ENCODE measurements at places on chromosomes 2 and 18. TPM values are rescaled to one million over a fixed set of nuclear protein-coding genes. Genes with fewer than 3 reads are reported as not detected.
A peak's percentile ranks its signal among the peaks of the same experiment; 100 is the strongest.

- no peaks in the 10 kb centered on the region for H3K27me3 ChIP-seq
- no peaks in the 10 kb centered on the region for H3K4me1 ChIP-seq
- H3K27ac ChIP-seq: no peak within 1 kb of the TSS
- H3K4me3 ChIP-seq: no peak within 1 kb of the TSS
- DNase-seq: no peak
- no peaks in the 10 kb centered on the region for H3K36me3 ChIP-seq
Observed at GRCh38 chr2:203706403-203706802, at the start of gene CD28. CD28 (plus strand) TSS chr2:203706639; CDS start chr2:203706697, 58 bp downstream.

DNA sequence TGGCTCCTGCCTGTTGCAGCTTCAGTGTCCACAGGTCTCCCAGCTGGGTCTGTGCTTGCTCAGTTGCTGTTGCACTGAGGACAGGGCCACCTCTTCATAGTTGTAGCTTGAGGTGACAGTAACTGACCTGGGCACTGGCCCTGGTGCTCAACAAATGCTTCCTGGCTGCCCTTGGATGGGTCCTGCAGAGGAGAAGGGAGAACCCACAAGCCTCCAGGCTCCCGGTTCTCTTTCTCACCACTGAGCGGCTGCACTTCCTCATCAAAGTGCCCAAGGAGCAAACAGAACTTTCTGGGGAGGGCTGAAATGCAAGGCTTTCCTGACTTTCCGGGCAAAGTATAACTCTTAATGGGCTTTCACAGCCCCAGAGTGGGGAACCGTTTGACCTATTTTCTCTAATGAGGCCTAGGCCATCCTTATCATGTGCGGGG lies 38.7 kb downstream of the LCT start:
- H3K27ac ChIP-seq: no peak overlapping the region
- no peak for DNase-seq
- no peaks in the 10 kb centered on the region for H3K36me3 ChIP-seq

RAD51AP2 gene
- total RNA-seq: not detected

DNA sequence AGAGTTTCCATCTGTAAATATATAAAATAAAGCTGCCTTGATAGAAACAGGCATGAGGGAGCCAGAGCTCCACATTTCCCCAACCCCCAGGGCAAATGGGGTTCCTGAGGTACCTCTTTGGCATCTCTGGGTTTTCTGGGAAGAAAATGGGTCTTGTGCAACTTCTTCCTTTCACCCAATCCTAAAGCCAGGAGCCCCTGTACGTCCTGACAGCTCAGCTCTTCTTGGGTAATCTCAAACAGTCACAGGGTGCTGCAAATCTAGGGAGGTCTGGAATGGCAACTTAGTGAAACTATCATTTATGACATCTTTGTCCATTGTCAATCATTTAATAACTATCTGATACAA lies 36.6 kb upstream of the STAT1 start:
- no peak for DNase-seq
- H3K27me3 ChIP-seq: no peaks in the 10 kb centered on the region
- no peak overlapping the region for H3K4me3 ChIP-seq
- no peaks in the 10 kb centered on the region for H3K36me3 ChIP-seq

KCNJ13 gene
- total RNA-seq: not detected

STK16 gene
- 12.1 TPM for total RNA-seq

DNA sequence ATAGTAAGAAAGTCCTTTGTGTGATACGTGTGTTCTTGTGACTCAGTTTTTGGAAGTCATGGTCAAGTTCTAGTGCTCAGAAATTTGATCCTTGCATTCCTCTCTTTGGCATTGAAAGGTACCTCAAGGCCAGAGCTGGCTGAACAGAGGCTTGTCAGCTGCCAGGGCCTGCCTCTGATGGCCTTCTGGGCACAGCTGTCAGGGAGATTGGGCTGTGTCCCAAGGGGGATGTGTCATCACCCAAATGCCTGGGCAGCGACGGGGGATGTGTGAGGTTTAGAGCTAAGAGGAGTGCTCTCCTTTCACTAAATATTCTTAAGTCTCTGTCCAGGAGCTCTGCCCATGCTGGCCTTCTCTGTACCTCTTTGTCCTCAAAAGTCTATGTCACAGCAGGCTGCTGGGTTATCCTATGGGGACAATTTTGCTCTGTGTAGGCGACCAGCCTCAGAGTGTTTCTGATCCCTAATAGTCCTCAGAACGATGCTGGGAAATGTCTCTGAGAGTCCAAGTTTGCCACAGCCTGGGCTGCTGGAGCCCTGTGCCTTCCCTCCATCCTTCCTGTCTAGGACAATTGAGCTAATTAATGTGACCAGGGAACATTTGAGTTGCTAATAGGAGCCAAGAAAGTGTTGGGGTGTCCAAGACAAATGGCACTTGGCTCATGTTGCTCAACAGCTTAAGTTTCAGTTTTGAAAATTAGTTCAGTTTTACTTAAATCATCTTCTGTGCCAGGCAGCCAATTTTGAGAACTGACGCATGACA lies 115.4 kb upstream of the ZNF521 start:
- no peaks in the 10 kb centered on the region for H3K27me3 ChIP-seq
- H3K36me3 ChIP-seq: no peaks in the 10 kb centered on the region
- H3K4me1 ChIP-seq: peaks cover 15% of the 10 kb centered on the region
- DNase-seq: no peak
- H3K4me3 ChIP-seq: no peak overlapping the region
- H3K27ac ChIP-seq: no peak overlapping the region

DNA sequence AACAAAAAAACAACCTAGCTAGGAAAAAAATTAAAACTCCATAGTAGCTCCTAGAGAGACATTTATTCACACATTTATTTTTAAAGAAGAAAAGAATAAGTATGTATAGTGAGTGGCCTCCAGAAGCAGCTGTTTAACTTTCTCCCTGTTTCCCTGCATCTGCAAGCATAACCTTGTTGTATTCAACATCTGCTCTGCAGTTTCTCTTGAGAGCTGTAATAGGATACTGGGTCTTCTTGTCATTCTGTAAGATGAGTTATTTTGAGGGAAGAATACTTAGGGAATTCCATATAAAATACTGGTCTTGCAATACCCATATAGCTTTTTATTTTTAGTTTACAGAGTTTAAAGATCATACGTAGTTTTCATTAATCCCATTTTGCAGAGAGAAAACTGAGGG lies 246.6 kb downstream of the LRRTM1 start:
- DNase-seq: no peak
- peaks cover 34% of the 10 kb centered on the region for H3K4me1 ChIP-seq
- no peaks in the 10 kb centered on the region for H3K27me3 ChIP-seq
- no peak overlapping the region for H3K27ac ChIP-seq
- H3K4me3 ChIP-seq: no peak overlapping the region

- no peaks in the 10 kb centered on the region for H3K27me3 ChIP-seq
- no peaks in the 10 kb centered on the region for H3K36me3 ChIP-seq
- DNase-seq: no peak
- no peak overlapping the region for H3K4me3 ChIP-seq
- no peaks in the 10 kb centered on the region for H3K4me1 ChIP-seq
- no peak overlapping the region for H3K27ac ChIP-seq
Observed at GRCh38 chr2:234845602-234846590, 105.9 kb upstream of the SH3BP4 start.

GRCh38 chr2:3480352-3481010 lies 38.9 kb downstream of the ADI1 start:
- H3K4me1 ChIP-seq: no peaks in the 10 kb centered on the region
- no peaks in the 10 kb centered on the region for H3K27me3 ChIP-seq

DOCK10 gene
- 1.3 TPM for total RNA-seq

- no peaks in the 10 kb centered on the region for H3K36me3 ChIP-seq
- no peaks in the 10 kb centered on the region for H3K4me1 ChIP-seq
- no peaks in the 10 kb centered on the region for H3K27me3 ChIP-seq
- no peak overlapping the region for H3K4me3 ChIP-seq
- DNase-seq: no peak
Observed at GRCh38 chr18:35717182-35717581, 135.6 kb downstream of the GALNT1 start.

- no peaks in the 10 kb centered on the region for H3K27me3 ChIP-seq
- H3K4me1 ChIP-seq: no peaks in the 10 kb centered on the region
- no peak overlapping the region for H3K4me3 ChIP-seq
- H3K36me3 ChIP-seq: no peaks in the 10 kb centered on the region
Observed at GRCh38 chr2:189066037-189066436, 91.9 kb downstream of the COL3A1 start.

DNA sequence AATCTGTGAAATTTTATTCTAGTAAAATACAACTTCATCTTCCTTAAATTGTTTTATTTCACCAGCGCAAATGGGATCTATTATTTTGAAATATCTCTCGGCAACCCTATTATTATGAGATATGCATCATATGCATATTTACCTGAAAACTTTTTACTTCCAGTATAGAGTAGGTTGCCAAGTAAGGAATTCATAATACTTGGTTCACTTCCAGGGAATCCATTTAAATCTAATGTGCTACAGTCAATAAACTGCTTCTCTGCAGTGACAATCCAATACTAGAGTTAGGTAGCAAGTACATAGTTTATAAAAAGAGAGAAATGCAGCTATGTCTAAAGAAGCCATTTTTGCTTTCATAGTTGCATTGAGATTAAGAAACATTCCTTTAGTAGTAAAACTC lies 88.8 kb upstream of the FAM117B start:
- H3K27me3 ChIP-seq: no peaks in the 10 kb centered on the region
- DNase-seq: no peak
- no peak overlapping the region for H3K27ac ChIP-seq
- no peaks in the 10 kb centered on the region for H3K36me3 ChIP-seq
- no peak overlapping the region for H3K4me3 ChIP-seq

GRCh38 chr2:203177361-203177760 lies 61.5 kb upstream of the CYP20A1 start:
- H3K4me3 ChIP-seq: no peak overlapping the region
- no peak for DNase-seq
- H3K27ac ChIP-seq: no peak overlapping the region
- H3K4me1 ChIP-seq: no peaks in the 10 kb centered on the region
- H3K27me3 ChIP-seq: no peaks in the 10 kb centered on the region

- no peak overlapping the region for H3K27ac ChIP-seq
- H3K36me3 ChIP-seq: no peaks in the 10 kb centered on the region
- no peaks in the 10 kb centered on the region for H3K27me3 ChIP-seq
- H3K4me1 ChIP-seq: no peaks in the 10 kb centered on the region
- no peak for DNase-seq
Observed at GRCh38 chr2:134252092-134252750, 1.7 kb upstream of the MGAT5 start.

DNA sequence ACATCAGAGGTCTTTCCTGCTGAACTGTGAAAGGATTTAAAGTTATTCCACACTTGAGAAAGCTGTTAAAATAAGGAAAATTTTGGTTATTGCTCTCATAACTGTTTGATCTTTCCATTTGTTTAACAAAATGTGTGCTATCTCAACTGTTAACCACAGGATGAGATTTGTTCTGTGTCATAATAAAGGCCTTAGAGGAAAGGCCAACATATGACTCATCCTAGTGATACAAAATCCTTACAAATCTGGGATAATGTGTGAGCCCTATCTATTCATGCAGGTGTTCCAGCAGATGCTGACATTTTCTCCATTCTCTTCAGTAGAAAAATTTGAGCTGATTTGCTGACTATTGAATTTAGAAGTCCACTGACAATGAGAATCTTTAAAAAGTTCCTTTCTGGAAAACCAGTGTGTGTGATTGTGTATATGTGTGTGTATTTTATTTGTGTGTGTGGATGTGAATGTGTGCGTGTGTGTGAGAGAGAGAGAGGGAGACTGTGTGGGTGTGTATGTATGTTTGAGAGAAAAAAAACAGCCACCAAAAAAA lies 1111.9 kb upstream of the GYPC start:
- H3K4me1 ChIP-seq: no peaks in the 10 kb centered on the region
- no peak for DNase-seq
- no peak overlapping the region for H3K4me3 ChIP-seq
- no peaks in the 10 kb centered on the region for H3K27me3 ChIP-seq
- no peak overlapping the region for H3K27ac ChIP-seq

DNA sequence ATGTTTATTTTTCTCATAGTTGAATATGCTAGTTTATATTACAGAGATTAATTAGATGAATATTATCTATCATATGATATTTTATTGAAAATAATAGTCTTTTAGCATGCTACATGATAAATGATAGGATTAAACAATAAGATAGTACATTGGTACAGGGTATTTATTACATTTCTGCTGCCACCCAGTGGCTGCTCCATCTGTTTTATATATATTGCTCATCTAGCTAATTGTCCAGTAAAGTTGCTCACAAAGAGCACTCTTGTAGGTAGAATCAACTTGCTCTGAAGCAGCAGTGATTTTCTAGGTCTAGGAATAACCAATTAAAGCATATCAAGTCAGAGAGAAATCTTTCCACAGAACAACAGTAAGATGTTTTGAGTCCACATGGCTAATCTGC lies 183.3 kb downstream of the ASXL3 start:
- H3K27ac ChIP-seq: no peak overlapping the region
- DNase-seq: no peak
- H3K27me3 ChIP-seq: no peaks in the 10 kb centered on the region
- H3K4me3 ChIP-seq: no peak overlapping the region
- H3K4me1 ChIP-seq: no peaks in the 10 kb centered on the region

STON1 gene
- total RNA-seq: 14.9 TPM

GRCh38 chr2:26578581-26578980 lies 62.6 kb downstream of the CIB4 start:
- no peak overlapping the region for H3K4me3 ChIP-seq
- no peak for DNase-seq
- H3K4me1 ChIP-seq: no peaks in the 10 kb centered on the region
- H3K27ac ChIP-seq: no peak overlapping the region
- H3K36me3 ChIP-seq: no peaks in the 10 kb centered on the region

SIX3 gene
- not detected for total RNA-seq

DNA sequence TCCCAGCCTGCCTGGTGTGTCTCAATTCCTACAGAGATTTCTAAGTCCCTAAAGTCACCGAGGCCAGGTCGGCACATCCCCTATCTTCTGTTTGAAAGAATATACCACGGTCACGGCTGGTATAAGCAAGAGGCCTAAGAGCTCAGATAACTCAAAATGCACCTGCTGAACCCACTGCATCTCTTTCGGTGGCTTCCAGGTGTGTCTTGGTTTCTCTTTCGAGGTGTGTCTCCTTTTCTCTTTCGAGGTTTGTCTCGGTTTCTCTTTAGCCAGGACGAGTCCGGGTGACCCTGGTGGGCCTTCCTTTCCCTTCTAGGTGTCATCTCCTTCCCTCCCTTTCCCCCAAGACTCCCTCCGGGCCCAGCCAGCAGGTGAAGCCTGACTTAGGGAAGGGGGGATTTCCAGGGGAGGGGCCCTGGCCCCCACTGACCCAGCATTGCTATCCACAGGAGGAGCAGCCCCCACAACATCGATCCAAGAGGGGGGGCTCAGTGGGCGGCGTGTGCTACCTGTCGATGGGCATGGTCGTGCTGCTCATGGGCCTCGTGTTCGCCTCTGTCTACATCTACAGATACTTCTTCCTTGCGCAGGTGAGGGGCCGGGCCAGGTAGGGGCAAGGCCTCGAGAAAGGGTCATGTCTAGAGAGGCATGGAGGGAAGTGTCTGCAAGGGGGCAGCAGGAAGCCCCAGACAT lies 8.4 kb downstream of the ITM2C start:
- no peak for DNase-seq
- no peaks in the 10 kb centered on the region for H3K27me3 ChIP-seq

GRCh38 chr2:153071090-153071489 lies 352.7 kb downstream of the ARL6IP6 start:
- H3K27ac ChIP-seq: no peak overlapping the region
- no peaks in the 10 kb centered on the region for H3K36me3 ChIP-seq
- DNase-seq: no peak
- no peaks in the 10 kb centered on the region for H3K27me3 ChIP-seq

- no peaks in the 10 kb centered on the region for H3K27me3 ChIP-seq
- H3K27ac ChIP-seq: peak overlapping the region; percentile 52
- no peak overlapping the region for H3K4me3 ChIP-seq
- H3K4me1 ChIP-seq: no peaks in the 10 kb centered on the region
Observed at GRCh38 chr2:205714058-205714776, 31.9 kb downstream of the NRP2 start.

PRKAG3 gene
- not detected for total RNA-seq

GRCh38 chr18:26865557-26865956 lies at the start of gene AQP4:
AQP4 (minus strand) TSS chr18:26865707; CDS start chr18:26865689, 18 bp downstream.
- H3K27me3 ChIP-seq: peaks cover 12% of the 10 kb centered on the region
- DNase-seq: peak; percentile 47
- peaks cover 30% of the 10 kb centered on the region for H3K4me1 ChIP-seq
- H3K27ac ChIP-seq: no peak within 1 kb of the TSS

KYNU gene
- 0.50 TPM for total RNA-seq

TUBA3E gene
- 0.66 TPM for total RNA-seq
